ENCODE measurements at places on chromosomes 7 and 10.

DNA sequence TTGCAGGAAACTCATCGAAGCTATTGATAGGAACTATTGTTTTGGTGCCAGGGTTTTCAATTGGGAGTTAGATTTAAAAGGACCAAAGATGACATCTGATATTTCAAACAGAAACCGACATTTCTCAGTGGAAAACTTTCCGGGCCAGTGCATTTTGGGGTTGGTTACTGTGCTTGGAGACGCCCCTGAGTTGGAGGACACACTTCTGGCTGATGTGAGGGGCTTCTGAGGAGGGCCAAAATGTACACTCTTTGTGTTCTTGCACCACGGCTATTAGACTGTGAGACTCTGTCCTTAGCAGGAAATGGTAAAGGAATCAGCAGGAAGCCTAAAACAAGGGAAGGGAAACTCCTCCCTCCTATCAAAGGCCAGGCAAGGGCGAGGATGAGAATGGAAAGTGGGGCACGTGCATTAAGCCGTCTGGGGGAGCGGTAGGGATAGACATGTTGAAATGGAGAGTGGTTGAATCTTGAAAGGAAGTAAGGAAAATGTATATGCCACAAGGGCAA, 1.8 kb upstream of the SRGN start:
- no peak for DNase-seq

DNA sequence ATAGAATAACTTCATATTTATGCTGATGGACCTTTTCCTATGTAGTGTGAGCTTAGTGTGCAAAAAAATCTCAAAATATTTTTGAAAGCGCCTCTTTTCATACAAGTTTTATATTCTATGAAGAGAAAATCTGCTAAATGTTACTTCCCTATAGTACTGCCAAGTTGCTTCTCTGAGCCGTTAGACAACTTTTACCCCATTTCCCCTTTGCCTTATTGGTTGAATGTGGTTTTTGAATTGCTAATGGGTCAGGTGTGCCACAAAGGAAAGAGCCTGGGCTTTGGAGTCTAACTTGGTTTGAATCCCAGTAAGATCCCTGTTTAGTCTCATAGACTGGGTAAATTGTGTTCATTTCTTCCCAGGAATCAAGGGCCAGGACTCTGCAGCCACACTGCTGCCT, 261.5 kb downstream of the SNX10 start:
- DNase-seq = no peak

DNA sequence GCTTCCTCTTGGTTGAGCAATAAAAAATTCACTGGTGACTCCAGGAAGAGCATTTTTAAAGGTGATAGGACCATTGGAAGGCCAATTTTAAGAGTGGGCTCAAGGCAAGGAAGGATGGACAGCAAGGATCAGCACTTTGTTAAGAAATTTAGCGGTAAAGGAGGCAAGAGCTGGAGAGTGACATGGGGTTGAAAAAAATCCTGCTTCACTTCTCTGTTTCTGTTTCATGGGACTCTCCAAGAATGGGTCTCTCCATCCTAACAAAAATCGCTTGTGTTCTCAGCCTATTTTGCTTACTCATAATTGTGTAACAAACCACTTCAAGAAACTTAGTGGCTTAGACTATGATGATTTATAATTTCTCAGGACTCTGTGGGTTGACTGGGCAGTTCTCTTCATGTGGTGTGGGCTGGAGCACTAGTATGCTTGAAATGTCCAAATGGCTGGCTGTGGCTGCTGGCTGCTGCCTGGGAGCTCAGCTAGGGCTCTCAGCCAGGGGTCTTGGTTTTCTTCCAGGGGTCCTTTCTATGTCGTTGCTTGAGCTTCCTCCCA, 59.8 kb upstream of the ZNRF2 start:
- DNase-seq = no peak

- peak; percentile 12 for DNase-seq
Observed at GRCh38 chr7:101816595-101817470, 593 bp upstream of the CUX1 start.

GRCh38 chr10:133167693-133168616, 7.9 kb downstream of the KNDC1 start:
- DNase-seq = no peak

DNA sequence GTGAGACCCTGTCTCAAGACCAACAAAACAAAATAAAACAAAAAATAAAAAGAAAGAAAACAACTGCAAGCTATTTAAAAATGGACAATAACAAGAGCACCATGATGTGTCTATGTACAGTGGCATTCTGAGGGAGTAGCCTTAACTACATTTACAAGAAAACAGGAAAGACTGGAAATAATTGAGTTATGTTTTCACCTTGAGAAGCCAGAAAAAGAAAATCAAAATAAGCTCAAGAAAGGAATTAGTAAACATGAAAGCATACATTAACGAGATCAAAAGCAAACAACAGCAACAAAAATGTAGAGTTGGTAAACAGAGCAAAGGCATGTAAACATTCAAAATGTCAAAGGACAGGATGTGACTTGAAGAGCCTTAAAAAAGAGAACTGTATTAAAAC, 36.7 kb downstream of the TEX36 start:
- no peak for DNase-seq

DNA sequence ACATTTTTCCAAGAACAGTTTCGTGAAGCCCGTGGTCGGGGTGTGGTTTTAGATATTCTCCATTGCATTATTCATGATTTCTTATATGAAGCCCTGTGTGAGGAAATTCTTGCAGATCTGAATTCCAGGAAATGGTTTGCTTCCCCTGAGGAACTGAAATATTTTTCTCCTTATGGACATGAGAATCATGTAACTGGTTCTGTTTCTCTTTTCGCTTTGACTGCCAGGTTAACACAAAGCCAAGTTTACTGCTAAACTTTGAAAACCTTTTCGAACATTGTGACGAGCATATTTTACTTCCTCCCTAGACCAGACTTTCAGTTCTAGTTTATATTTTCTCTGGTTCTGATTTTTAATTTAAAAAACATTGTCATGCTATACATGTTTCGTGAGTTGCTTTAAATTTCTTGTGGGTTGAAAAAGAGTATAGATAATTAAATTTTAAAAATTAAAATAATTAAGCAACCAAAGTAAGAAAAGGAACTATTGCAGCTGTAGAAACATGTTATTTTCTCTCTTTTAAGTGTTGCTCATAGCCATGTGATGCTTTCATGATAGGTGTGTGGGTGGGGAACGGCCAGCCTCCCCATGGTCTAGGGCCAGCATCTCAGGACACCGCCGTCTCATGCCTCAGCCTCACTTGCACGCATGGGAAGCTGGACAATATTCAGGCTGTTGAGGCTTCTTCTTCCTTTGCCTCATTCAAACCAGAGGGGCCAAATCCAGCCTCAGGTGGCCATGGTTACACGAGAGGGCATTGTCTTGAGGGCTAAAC, 97.1 kb downstream of the CREB5 start:
- DNase-seq = no peak

DNA sequence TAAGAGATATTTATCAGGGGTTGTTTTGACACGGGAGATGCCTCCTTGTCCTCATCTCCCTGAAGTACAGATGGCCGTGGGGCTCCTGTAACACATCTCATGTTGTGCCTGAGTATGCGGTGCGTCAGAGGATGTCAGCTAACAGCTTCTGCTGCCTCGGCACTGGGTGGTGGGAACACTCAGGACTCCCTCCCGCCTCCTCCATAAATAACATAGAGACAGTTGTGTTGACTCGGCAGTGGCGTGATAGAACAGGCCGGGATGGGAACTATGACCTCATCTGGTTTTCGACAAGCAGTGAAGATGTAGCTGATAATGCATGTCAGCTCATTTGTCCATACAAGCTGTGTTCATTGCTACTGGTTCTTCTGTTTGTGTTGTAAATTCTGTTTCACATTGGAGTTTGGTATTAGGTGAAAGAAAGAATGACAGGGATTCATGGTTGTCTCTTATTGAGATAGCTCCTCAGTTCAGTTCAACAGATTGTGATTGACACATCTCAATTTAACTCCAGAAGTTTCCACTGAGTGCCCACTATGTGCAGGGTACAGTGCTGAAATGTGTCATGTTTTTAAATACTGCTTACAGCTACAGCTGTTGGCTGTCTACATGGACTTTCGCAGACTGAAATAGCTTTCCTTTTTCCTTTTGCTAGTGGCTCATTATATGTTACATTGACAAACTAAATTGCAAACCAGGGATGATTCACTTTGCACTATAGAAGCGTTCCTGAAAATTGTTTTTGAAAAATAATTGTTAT, 87.4 kb downstream of the CHN2 start:
- DNase-seq = no peak

GRCh38 chr10:132960071-132960472, 17.7 kb upstream of the CFAP46 start:
- no peak for DNase-seq

DNA sequence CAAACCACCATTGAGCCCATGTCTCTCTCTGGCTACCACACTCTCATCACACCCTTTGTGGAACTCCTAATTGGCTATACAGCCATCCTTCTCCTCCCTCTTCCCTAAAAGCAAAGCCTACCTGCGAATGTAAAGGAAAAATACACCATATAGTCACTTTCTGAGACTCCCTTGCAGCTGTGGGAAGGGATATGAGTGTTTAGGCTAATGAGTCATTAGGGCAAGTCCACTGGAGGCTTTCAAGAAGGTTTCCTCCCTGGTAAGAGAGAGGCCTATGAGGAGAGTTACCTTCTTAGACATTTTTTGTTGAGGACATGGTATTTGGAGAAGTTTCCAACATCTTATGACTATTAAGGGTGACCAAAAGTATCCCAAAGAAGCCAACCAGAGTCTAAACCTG, 4.1 kb upstream of the TMEM243 start:
- DNase-seq = no peak
